Pancreas (tissue), 10 donors: ENCODE measurements at places on chromosomes 5 and 9. TPM values are rescaled to one million over a fixed set of nuclear protein-coding genes. Genes with fewer than 3 reads are reported as not detected.

The PCDHGA3 gene
- 2.4 TPM for total RNA-seq

The RASGRF2 gene
- total RNA-seq = 1.6 TPM

The RPP25L gene
- 14.8 TPM for total RNA-seq

The PGM5 gene
- 1.9 TPM for total RNA-seq

The ROPN1L gene
- 1.0 TPM for total RNA-seq

The LRRC19 gene
- total RNA-seq = 0.55 TPM

The PLPPR1 gene
- 0.49 TPM for total RNA-seq

The C5orf58 gene
- not detected for total RNA-seq

The PDZD2 gene
- 4.5 TPM for total RNA-seq

The NKD2 gene
- 8.8 TPM for total RNA-seq

The DMRT2 gene
- total RNA-seq = not detected

The EXOSC2 gene
- total RNA-seq = 10.7 TPM

The F12 gene
- total RNA-seq = 1.9 TPM

The HSPB3 gene
- total RNA-seq = not detected

The PPP2R2B gene
- total RNA-seq = 0.69 TPM

The MTAP gene
- 15.5 TPM for total RNA-seq

The DNAJC21 gene
- total RNA-seq = 23.6 TPM

The TXNDC8 gene
- not detected for total RNA-seq

The LTC4S gene
- total RNA-seq = 2.9 TPM

The ELL2 gene
- 80.0 TPM for total RNA-seq

The TSLP gene
- total RNA-seq = 0.12 TPM

The DNAH5 gene
- total RNA-seq = 2.8 TPM

The KCNIP1 gene
- total RNA-seq = 1.2 TPM

The ANKRD31 gene
- total RNA-seq = 0.18 TPM

The DND1 gene
- 0.56 TPM for total RNA-seq

The ITK gene
- total RNA-seq = 0.64 TPM

The AGGF1 gene
- 9.2 TPM for total RNA-seq

The ALDH1B1 gene
- 8.1 TPM for total RNA-seq

The RAB3C gene
- total RNA-seq = 8.7 TPM

The NDUFS4 gene
- 29.3 TPM for total RNA-seq

The SHOC1 gene
- total RNA-seq = 0.08 TPM

The PCDHGB5 gene
- 4.3 TPM for total RNA-seq

The TEK gene
- 1.6 TPM for total RNA-seq

The FAM200C gene
- 2.0 TPM for total RNA-seq

The CCL27 gene
- total RNA-seq = not detected

The PCDHGB3 gene
- total RNA-seq = 3.0 TPM

The PCDHGA6 gene
- total RNA-seq = 1.9 TPM

The ADAMTS12 gene
- 4.2 TPM for total RNA-seq

The SRD5A1 gene
- 6.2 TPM for total RNA-seq

The ZBTB26 gene
- total RNA-seq = 5.3 TPM

The MOB3B gene
- total RNA-seq = 5.7 TPM

The PCDHAC1 gene
- 1.4 TPM for total RNA-seq

The PCDHB2 gene
- total RNA-seq = 0.56 TPM

The IL7R gene
- 3.9 TPM for total RNA-seq

The ZNF883 gene
- total RNA-seq = 3.4 TPM

The FAM221B gene
- not detected for total RNA-seq

The KCNN2 gene
- total RNA-seq = 3.2 TPM

The REEP2 gene
- total RNA-seq = 2.8 TPM

The PKD2L2 gene
- total RNA-seq = not detected

The NUTM2G gene
- total RNA-seq = not detected

The ETF1 gene
- total RNA-seq = 29.9 TPM

The ARHGEF39 gene
- 0.20 TPM for total RNA-seq

The IL33 gene
- 1.7 TPM for total RNA-seq

The CBY3 gene
- not detected for total RNA-seq

The HACD4 gene
- total RNA-seq = 0.12 TPM

The UBE2B gene
- 49.5 TPM for total RNA-seq

The IL4 gene
- total RNA-seq = not detected
